Mammary epithelial cell (primary cell): ENCODE measurements at places on chromosomes 5 and 9.

DNA sequence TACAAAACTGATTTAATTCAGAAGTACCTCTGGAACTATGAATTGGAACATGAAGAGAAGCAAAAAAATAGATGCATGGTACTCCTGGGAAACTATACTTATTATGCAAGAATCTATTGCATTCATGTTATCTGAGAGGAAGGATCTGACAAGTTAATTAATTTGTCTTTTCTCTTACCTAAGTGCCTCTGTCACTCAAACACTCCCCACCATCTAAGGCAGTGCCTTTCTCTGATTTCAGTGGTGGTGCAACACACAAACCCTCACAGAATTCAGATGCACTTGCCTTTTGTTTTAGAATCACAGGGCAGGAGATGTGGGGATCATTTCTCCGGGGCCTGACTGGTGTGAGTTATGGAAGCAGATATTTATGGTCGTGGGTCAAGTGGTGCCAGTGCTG, 52.5 kb upstream of the C9orf72 start:
- DNase-seq = no peak

DNA sequence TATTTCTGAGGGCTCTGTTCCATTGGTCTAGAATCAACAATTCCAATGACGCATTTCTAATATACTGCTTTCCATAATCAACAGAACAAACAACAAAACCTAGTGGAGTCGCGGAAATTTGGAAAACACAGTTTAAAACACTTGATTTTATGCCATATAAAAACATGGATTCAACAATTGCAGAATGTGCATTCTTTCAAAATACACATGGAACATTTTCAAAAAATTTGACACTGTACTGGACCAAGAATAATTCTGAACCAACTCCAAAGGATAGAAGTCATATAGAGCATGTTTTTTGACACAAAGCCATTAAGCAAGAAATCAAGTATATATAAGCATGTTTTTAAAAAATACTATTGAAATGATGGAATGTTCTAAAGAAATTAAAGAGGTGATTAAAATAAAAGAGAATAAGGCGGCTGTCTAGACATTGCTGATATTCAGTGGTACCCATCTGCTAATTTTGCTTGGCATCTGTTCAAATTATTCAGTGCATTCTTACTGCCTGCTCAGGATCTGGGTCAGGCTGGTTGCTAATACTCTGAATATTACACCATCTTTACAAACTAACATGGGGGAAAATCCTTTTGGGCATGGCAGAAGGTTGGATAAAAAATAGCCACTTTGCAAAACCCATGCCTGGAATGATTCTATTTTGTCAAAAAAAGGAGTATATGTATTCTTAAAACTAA, 221.3 kb downstream of the NPR3 start:
- no peak for DNase-seq

GRCh38 chr9:19699756-19700155, 89.1 kb downstream of the SLC24A2 start:
- DNase-seq = no peak

DNA sequence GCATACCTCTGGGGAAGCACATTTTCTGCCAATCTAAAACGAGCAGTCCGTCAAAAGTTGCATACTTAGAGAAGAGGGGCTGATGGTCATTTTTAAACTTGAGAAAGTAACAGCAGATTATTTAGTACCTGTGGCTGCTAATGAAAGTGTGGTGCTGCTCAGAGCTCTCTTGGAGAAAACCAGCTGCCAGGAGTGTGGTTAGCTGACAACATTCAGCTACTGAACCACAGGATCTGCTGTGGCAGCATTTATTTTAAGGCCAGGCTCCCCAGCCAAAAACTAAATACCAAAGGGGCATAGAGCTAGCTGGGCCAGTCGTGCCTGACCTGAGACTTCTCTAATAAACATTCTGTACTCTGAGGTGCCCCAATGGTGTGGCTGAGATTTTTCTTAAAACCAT, 203.6 kb downstream of the EDIL3 start:
- no peak for DNase-seq

DNA sequence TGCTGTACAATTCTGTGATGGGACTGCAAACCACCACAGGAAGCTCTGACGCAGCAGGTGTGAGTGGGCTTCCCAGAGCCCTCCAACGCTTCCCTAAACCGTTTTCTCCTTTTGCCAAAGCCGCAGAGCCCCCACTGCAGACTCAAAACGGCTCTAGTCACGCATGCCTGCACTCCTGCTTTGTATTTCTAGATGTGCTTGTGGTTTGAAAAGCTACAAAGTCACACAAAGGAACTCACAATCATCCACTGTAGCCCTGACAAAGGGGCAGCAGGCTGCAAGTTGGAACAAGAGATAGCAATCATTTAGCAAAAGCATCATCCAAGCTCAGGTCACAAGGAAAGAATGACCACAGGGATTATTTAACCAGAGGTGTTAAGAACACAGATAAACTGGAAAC, 79.3 kb downstream of the PTPN3 start:
- no peak for DNase-seq

DNA sequence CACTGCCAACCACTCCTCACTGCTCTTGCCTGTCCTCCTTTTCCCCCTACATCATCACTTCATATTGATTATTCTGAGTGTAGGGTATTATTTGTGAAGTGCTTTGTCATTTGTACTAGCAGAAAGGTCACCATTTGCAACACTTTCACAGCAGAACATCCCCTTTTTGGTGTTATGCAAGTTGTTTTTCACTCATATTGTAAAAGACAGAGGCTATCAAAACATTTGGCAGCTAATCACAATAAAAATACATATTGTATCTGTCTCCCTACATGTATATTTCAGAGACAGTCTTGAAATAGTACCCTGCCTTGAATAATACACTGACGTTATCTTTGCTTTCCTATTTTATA, 82.3 kb downstream of the ANXA1 start:
- no peak for DNase-seq

DNA sequence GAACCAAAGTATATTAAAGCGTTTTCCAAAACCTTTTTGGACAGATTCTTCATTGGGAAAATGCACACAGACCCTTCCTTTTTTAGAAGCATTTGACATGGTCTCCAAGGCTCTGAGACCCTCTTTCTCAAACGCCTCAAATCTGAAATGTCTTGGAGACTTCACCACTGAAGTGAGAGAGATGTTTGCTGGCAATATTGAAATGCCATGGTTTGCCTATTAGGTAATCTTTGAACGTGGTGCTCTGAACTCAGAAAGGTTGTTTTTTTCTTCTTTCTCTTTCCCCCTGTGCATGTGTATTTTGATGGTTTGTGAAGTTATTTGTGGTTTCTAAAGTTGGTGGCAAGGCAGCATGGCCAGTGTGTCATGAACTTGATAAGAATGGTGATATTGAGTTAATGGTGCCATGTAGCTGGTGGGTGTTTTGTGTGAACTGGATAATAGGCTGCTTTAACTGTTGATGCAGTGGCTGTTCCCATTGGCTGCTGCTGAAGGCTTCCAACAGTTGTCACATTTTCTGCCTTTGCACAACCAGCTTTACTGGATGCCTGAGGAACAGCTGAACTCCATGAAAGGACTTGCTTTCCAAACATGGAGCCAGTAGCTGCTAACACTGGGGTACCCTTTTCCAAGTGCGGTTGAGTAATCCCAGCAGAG, 1.7 kb downstream of the PALM2AKAP2 start:
- DNase-seq = no peak
